Esophagus squamous epithelium (tissue), 5 donors: ENCODE measurements at places on chromosomes 6 and 20.

- no peak for DNase-seq
Observed at GRCh38 chr6:90545448-90545847, 41.4 kb downstream of the MAP3K7 start.

DNA sequence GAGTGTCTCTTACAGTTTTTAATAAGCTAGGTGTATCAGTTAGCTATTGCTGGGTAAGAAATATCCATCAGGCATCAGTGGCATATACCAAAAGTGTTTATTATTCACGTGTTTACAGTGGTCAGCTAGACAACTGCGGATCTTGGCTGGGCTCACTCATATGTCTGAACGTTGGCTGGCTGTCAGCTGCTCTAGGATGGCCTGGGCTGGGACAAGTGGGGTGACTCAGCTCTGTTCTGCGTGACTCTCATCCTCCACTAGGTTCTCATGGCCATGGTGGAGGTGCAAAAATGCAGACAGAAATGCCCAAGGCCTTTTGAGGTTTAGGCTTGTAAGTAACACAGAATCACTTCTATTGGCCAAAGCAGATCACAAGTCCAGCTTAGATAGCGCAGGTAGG lies 22.0 kb downstream of the ZNF341 start:
- no peak for DNase-seq

DNA sequence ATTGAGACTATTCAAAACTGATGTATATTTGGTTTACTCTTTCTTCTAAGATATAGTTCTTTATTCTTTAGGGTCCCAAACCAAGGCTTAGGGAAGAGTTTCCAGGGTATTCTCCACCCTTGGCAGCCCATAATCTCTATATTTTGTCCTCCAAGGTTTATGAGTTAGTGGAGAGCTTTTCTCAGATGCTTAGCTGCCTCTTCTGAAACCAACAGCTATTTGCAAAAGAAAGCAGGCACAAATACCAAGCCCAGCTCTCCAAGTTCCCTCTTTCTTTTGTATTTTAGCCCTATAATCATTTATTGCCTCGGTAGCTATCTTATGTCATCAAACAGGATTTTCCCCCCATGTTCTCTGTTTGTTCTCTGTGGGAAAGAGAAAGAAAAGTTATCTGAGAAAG lies 39.1 kb upstream of the RBM24 start:
- DNase-seq: no peak

DNA sequence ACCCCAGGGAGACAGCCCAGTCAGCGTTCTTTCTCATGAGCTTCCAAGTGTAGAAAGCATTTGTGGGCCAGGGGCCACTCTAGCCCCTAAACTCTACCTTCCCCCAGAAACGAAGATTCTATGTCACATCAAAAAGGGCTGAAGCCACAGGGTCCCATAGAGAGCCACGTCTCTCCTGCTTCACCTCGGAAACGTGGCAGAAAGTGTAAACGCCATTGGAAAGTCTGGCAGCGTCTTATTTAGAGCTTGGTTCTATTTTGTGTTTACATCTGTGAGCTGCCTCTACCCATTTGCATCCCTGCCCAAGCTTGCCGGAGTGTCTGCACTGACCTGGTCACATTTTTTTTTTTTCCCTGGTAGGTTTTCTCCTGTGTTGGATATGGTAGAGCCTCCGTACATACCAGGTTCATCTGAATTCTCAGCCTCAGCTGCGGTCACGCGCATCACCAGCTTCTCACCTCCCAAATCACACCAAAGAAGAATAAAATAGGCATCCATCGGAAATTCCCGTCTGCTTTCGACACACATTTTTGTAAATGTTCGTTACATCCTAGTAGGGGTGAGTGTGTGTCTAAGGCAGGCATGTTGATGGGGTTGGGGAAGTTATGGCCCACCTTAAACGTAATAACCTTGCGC lies 62.6 kb downstream of the NPEPL1 start:
- DNase-seq: no peak

DNA sequence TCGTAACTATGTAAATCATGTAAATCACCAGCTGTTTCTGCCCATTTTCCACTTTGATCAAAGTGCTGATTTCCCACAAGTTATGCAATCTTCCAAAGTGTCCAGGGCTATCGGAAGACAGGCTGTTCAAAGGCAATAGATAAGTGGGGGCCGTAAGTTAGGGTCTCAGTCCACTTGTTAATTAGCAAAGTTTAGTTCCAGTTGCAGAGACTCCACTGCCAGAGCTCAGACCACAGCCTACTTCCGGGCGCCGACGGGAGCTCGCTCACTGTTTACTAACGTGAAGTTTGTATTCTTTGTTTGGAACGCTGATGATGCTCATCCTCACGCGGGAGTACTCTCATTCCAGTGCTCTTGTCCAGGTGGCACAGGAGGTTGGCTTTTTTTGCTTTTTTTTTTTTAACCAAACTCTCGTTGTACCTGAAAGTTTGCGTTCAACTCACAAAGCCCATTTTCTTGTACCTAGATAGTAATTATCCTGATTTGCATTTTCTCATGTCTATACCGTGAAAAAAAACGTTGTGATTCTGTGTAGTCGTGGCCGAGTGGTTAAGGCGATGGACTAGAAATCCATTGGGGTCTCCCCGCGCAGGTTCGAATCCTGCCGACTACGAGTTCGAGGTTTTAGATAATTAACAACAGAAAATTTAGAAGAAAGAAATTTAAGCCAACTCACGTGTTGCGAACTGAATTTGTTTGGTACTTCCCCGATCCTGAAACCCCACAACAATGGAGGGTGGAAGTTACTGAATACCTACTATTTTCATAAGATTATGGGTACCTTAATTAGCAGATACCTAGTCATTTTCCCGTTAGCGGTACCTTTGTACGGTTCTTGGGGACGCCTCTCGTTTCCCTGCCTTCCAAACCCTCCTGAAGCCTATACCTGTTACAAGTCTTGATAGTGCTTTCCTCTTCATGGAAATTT lies 29.9 kb upstream of the ZNF184 start:
- DNase-seq: no peak

- no peak for DNase-seq
Observed at GRCh38 chr6:144690666-144691065, 405.5 kb downstream of the UTRN start.
